ENCODE measurements at places on chromosomes 12 and 14.

GRCh38 chr12:537772-538171 lies 78.0 kb downstream of the B4GALNT3 start:
- DNase-seq: no peak

DNA sequence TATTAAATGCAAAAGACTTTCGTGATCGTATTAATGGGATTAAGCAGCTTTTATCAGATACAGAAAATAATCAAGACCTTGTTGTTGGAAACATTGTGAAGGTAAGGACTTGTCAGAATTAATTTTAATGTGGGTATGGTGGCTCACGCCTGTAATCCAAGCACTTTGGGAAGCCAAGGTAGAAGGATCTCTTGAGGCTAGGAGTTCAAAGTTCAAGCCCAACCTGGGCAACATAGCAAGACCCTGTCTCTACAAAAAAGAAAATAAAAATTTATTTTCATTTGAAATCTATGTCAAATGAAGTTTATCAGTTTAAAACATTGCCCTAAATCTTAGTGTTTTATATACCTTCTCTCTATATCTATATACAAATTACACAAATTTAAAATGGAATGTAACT lies 17.2 kb upstream of the PRPF39 start:
- no peak for DNase-seq

DNA sequence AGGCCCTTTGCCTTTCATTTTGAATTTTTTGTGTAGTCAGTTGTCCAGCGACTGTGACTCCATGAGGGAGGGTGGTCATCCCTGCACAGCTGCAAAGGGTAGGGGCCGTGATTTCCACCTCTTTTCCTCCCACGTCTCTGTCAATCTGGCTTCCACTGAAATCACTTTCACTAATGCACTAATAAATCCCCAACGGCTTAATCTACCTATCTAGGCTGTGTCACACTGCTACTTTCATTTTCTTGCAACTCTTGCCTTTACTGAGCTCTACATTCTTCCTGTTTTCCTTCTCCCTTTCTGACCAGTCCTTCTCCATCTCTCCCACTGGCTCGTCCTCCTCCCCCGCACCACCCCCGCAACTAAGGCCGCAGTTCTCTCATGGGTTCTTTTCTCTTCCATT lies 212.3 kb upstream of the FOXN3 start:
- DNase-seq: no peak

- peak; percentile 59 for DNase-seq
Observed at GRCh38 chr12:108526482-108527165, 11.5 kb downstream of the FICD start.

DNA sequence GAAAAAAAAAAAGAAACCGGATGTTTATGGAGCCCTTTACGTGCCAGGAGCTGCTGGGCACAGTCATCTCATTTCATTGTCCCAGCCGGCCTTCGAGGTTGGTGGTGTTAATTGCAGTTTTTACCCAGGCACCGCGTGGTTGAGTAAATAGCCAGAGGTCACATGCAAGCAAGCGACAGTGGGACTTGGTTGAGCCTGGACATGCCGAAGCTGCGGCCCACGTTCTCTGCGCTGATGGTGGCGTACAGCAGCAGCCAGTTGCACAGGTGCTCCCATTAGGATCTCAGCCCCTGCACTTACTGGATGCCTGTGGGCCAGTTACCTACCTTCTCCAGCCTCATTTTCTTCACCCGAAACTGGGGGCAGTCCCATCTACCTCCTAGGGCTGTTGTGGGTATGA lies 54.0 kb downstream of the TSPAN9 start:
- no peak for DNase-seq

GRCh38 chr12:124123296-124124000 lies 150.4 kb downstream of the ZNF664 start:
- DNase-seq: no peak

DNA sequence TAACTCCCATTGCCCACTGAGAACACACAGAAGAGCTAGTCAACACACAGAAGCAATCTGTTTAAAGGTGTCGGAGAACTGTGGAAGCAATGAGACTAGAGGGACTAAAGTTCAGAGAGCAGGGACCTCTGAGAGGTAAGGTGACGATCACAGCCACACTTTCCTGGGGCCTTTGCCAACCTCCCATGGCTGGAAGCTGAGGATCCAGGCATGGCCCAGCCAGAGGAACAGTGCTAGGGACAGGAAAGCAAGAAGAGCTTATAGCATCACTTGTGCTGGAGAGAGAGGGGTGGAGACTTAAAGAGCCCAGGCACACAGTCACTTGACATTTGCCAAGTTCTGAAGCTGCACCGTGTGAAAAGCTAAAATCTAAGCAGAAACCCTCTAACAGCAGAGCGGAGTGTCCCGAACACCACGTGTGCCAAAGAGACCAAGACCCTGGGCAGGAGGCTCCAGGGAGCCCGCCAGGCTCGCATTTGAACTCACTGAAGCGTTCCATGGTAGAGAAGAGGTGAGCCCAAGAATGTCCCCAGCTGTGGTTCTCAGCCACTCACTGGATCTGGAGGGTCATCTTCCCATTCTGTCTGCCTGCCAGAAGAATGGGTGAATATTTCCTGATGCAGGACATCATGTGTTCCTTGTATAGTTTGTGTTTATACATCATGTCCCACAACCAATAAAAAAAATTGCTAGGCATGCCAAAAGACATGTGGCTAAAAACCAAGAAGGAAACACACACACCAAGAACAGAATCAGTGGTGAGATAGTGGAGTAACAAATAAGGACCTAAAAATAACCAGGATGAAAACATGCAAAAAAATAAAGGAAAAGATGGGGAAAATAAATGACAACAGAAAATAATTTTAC lies 174.0 kb upstream of the C14orf180 start:
- DNase-seq: no peak

DNA sequence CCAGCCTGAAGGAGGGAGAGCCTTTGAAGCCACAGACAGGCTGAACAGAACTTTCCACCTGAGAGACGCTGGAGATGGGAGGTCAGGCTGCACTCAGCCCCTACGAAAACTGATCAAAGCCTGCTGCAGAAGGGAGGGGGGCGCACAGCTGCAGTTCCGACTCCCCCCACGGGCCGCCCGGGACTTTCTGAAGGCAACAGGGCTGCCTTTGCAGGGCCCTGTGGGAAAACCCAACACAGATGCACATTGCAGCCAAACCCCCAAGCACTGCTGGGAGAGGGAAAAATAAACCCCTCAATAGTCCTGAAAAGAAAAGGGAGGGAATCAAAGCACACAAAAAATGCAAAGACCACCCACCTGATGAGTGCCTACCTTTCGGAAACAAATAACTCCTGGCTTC lies 290.6 kb downstream of the ZFP36L1 start:
- no peak for DNase-seq

GRCh38 chr12:25463521-25463920 lies 89.6 kb downstream of the LMNTD1 start:
- DNase-seq: no peak

GRCh38 chr12:49616533-49617219 lies 6.7 kb upstream of the PRPF40B start:
- no peak for DNase-seq

GRCh38 chr12:52189376-52190174 lies 2.2 kb downstream of the KRT80 start:
- DNase-seq: peak; percentile 70

DNA sequence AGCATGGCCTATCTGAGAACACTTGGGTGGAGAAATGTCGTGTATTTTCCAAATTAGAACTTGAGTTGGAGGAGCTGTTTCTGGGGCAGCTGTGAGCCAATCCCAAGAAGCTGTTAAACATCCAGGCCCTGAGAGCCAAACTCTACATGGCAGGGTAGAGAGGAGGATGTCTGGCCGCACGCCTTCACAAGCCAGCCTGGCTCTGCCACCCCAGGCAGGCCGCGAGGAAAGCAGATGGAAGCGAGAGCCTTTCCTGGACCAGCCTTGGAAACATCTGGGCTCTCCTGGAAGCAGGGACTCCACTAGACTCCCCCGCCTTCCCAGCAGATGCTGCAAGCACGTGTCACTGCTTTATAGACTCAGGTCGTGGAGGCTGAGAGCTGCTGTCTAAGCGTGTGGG lies 312.8 kb upstream of the FKBP4 start:
- DNase-seq: no peak

DNA sequence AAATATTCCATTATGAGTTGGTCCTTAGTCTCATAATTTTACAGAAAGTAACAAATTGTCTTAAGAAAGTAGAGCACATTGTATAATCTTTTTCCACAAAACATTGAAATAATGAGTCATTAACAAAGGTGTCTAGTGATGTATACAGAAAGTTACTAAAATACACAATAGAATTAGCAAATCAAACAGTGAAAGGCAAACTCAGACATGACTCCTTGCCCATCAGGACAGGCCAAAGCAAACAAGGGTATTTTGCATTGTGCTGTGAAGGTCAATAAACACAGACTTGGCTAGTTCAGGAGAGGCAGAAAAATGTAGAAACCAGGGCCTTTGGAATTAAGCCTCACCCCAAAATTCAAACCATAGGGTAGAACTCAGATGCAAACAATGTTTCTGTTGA lies 37.3 kb downstream of the SIX4 start:
- no peak for DNase-seq

DNA sequence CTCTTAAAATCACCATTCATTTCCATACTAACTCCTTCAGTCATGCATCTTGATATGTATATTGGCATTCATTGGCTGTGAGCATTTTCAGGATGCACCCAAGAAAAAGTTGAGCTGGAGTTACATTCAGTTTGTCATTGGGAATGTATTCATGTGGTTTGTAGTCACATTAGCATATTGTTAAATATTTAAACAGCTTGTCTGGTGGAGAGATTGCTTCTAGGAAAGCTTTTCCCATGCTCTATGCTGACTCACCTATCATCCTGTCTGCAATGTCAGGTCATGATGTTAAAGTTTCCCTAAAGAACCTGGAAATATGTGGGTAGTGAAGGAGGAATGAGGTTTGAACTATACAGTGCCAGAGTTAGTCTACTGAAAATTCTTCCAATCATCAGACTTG lies 583.6 kb downstream of the GALC start:
- DNase-seq: peak; percentile 13

DNA sequence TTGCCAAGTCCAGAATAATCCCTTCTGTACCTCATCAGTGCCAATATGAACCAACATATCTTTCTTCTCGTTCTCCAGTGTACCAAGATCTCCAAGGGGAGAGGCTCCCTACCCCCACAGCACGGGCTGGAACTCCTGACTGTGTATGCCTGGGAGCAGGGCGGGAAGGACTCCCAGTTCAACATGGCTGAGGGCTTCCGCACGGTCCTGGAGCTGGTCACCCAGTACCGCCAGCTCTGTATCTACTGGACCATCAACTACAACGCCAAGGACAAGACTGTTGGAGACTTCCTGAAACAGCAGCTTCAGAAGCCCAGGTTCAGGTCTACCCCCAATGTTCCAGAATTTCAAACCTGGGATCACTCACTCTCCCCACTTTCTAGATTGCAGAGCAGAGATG lies 10.5 kb upstream of the OAS2 start:
- no peak for DNase-seq

GRCh38 chr14:29486132-29486531 lies 441.5 kb downstream of the PRKD1 start:
- DNase-seq: no peak

- DNase-seq: no peak
Observed at GRCh38 chr12:69948851-69949250, 123.8 kb downstream of the MYRFL start.

DNA sequence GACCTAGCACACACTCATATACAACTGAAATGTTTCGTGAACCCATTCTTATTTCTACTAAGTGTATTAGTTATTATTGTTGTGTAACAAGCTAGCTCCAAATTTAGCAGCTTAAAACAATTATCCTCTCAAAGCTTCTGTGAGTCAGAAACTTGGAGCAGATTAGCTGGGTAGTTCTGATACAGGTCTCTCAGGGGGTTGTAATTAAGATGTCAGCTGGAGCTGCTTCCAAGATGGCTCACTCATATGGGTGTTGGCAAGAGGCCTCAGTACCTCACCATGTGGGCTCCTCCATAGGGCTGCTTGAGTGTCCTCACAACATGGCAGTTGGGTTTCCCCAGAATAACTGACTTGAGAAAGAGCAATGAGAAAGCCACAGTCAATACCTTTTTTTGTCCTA lies 9.8 kb downstream of the GPR135 start:
- DNase-seq: no peak

- no peak for DNase-seq
Observed at GRCh38 chr12:12705838-12706520, 10.0 kb upstream of the GPR19 start.

DNA sequence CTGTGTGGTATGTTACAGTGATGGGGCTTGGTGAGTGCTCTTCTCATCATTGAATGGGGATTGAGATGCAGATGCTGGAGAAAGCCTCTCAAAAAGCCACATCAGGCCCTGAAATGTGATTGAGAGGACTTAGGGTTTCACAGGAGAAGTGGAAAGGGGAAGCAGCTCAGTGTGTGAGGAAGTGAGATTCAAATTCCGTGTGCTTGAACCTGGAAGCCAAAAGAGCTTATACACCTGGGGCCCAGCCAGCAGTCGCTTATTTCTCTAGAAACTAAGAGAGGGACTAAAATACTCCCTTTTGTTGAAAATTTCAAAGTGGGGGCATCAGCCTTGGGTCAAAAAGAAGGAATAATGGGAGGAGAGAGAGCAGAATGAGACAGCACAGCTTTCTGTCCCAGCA lies 39.1 kb upstream of the GZMB start:
- DNase-seq: no peak

DNA sequence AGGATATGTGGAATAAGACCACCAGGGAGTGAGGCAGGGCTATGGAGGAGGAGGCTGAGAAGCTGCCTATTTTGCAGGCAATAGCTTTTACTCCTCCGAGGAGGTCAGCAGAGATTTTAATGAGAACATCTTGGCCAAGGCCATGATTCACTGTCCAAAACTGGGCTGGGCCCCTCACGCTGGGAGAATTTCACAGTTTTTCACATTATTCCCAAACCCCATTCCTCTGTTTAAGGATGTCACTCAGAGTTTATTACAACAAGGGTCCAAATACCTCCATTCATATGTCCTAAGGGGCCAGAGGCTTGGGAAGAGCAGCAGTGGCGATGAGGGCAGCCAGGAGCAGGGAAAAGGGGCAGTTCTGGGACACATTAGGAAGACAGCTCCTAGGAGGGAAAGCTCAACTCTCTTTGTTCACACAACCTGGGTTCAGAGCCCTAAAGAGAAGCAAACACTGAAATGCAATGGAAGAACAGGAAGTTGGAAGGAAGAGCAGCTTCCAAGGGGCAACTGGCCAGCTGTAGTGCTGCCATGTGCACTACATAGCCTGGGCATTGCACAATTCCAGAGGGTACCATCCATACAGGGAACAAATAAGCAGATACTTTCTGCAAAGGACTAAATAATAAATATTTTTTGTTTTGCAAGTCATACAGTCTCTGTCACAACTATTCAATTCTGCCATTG lies 283.2 kb downstream of the NUAK1 start:
- no peak for DNase-seq

- no peak for DNase-seq
Observed at GRCh38 chr12:110349514-110350151, 53.9 kb downstream of the ANAPC7 start.
